ENCODE measurements at places on chromosomes 12 and 14.
A peak's percentile ranks its signal among the peaks of the same experiment; 100 is the strongest.

DNA sequence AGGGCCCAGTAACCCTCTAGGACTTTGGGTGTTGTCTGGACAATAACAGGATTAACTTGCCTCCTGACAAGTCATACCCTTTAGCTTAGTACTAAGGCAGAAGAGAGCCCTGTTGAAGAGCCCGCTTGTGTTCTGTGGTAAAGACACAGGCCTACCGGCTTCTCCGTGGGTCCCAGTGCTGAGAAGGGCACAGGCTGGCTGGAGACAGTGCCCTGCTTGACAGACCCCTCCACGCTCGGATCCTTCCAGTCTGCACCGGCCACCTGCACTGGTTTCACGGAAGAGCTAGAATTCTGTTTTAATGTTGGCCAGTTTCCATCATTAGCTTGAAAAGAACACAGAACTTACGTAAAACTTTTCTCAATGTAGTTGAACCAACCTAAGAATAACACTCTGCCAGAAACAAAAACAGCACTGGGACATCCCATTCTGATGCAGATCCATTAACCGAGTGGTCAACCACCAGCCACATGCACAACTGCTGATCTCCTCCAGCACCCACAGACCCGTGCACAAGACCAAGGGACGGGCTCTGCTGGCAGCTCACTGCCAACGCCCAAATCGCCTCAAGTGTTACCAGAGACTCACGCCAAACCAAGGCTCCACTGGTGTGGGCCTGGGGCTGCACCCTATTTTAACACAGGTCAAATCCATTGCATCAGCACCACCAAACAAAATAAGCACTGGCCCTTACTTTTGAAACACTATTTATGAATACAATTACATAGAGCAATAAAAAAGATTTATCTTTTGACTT is 27.1 kb downstream of the ZFYVE21 start:
- peak; percentile 83 for DNase-seq

GRCh38 chr12:28036940-28037339 is 64.4 kb upstream of the PTHLH start:
- no peak for DNase-seq

DNA sequence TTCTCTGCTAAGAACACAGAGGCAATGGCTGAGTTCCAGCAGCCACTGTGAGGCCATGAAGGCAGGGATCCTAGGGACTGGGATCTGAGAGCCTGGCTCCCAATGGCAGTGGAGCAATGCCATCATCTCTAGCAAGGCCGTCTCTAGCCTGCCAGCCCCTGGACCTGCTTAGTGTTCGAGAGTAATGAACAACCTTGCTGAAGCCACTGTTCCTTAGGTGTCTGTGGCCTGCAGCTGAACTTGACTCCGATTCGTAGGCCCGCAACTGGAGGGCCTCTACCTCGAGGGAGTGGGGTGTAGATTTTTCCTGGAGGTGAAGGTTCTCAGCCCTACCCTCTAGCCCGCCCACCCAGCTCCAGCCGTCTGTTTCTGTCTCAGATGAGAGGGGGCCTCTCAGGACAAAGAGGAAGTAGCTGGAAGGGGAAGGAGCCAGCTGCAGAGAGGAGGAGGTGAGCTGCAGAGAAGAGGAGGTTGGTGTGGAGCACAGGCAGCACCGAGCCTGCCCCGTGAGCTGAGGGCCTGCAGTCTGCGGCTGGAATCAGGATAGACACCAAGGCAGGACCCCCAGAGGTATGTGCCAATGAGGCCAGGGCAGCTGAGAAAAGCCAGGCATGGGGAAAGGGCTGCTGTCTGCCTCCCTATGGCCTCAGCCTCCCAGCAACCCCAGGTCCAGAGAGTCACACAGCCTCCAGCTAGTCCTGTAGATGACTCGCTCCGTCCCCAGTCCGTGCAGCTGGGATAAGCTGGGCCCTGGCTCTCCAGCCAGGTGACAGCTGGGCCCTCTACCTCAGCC is at the start of gene PLD4:
Gene PLD4, plus strand, starts transcription at position 459 of the 793 bp plus-strand sequence. CDS start 2,262 bp downstream, outside the sequence.
- DNase-seq = peak; percentile 67

GRCh38 chr12:7092229-7092985 is at the start of gene C1R:
C1R (minus strand) TSS chr12:7092445; CDS start chr12:7092388, 57 bp downstream.
- peak; percentile 90 for DNase-seq

- DNase-seq = no peak
These were observed 306.0 kb downstream of the NELL2 start for GRCh38 chr12:44570036-44570583.

DNA sequence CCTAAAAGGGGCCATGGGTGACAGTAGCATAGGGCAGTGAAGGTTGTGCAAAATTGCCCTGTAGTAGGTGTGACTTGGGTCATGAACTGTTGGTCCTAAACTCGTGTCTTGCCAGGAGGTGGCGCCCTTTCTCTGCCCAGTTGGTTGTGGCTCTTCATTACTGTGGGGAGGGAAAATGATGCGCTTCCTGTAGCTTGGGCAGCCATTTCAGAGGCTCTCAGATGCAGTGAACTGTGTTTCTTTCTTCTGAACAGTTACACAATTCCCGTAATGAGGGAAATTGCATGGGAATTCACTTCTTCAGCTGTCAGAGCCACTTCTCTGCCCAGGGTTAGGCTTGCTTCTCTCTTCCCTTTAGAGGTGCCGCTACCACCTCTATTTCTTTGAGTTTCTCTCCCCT is 148.1 kb upstream of the NRXN3 start:
- peak; percentile 33 for DNase-seq

DNA sequence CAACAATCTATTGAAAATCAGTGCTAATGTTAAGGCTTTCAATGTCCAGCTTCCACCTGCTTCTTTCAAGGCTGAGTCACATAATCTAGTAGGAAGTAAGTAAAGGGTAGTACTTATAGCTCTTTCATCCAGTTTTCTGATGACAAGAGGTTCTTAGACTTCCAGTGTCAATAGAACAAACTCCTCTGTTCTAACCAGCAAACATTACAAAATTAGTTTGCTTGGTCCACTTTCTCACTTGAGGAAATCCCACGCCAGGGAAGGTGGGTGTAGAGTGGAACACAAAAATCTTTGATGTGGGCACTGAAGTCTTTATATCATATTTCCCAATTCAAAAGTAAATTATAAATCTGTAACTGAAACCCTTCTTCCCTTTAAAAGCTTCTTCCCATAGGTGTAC is 2.6 kb downstream of the NPC2 start:
- no peak for DNase-seq

DNA sequence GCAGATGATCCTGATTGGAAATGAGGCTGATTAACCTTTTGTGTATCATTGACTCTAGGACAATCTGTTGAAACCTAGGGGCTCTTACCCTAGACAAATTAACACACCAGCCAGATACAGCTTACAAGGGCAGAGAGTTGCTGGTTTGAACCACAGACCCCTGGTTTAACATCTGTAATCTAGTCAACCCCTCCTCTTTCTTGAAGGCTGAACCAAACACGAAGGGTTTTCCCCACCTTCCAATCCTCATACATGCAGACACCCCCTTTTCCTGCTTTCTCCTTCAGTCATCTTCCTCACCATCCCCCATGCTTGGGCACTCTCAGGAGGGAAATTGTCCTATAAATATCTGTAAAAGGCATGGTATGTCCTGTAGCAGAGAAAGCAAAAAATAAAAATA is 126.0 kb upstream of the HIF1A start:
- no peak for DNase-seq

- no peak for DNase-seq
These were observed 35.4 kb downstream of the SGPP1 start for GRCh38 chr14:63692310-63693020.

DNA sequence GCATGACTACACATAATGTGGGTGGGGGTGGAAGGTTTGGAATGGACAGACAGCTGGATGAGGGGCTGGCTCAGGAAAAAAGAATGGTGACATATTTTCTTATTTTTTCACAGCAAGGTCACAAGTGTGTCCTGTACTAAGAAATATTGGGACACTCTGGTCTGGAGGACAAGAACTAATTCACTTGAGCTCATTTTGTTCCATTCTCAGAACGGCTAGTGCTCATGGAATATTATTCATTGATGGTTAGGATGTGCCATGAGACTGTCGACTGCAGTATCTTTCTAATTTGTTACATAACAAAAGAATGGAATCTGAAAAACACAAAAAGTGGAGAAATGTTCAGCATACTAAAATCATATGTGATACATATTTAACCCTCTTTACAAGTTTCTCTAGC is 149.5 kb downstream of the BMP4 start:
- DNase-seq = no peak

- no peak for DNase-seq
These were observed 320.2 kb upstream of the SFSWAP start for GRCh38 chr12:131390412-131391334.

GRCh38 chr12:98579347-98579746 is 14.1 kb upstream of the SLC25A3 start:
- no peak for DNase-seq

- no peak for DNase-seq
These were observed 98.3 kb upstream of the EVL start for GRCh38 chr14:99966912-99967311.

DNA sequence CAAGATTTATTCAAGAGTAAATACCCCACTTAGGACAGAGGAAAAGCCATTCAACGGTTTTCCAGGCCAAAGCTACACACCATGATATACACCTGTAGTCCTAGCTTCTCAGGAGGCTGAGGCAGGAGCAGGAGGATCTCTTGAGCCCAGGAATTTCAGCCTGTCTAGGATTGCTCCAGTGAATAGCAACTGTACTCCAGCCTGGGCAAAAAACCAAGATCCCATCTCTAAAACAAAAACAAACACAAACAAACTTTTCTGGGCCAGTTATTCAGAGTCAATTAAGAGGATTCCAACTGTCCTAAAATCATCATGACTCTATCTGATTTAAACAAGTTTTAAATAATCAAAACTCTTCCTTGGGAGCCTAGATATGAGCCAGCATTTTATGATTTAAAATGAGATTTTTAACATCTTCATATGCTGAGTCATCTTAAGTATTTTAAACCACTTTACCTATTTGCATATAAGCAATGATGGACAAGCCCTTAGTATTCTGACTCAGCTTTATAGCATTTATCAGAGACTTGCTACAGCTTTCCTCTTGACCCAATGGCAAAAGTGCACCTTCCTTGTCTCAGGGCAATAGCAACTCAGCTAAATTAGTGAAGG is 77.1 kb downstream of the KCNMB4 start:
- no peak for DNase-seq

DNA sequence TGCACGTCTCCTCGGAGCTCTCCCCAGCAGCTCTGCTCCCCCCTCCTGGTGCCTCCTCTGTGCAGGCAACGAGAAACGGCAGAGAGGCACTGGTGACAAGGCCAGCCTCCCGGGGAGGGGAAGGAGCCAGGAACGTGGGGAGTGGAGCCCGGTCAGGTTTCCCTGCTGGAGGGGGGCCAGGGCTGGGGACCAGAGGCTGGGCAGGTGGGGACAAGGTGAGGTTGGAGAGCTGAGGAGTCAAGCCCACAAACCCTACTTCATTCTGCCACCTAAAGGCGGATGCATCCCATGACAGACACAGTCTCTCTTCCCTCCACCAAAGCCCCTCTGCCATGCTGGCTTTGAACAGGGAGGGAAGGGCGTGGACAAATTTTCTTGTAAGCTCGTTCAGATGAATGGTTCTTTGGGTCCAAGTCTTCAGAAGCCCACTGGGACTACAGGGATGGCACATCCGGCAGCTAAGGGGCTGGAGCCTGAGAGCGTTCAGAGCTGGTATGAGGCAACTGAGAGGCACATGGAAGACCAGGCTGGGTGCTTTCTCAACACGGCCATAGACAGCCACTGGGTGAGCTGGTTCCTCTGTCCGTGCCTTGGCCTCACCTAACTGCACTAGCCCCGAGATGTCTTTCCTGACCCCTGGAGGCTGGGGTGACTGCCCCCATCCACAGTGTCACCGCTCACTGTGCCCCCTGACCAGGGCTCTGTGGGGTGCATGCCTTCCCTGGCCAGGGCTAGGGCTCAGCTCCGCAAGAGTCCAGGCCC is 105.9 kb downstream of the RBM19 start:
- no peak for DNase-seq

DNA sequence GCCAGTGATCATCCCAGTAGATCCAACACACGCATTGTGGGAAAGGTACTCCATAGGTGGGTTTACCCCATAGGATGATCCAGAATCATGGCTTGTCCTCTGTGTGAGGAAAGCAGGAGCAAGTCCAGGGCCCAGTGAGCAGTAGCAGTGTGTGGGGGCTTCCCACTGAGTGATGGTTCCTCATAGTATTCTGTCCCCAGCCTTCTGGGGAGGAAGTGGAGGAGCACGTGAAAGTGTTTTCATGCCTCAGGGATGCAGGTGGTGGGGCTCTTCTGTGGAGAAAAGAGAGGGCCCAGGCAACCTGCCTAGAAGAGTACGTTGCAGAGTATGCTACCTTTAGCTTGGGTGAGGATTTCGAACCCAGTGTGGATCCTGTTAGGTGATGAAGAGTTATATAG is 56.5 kb downstream of the SUSD6 start:
- no peak for DNase-seq

DNA sequence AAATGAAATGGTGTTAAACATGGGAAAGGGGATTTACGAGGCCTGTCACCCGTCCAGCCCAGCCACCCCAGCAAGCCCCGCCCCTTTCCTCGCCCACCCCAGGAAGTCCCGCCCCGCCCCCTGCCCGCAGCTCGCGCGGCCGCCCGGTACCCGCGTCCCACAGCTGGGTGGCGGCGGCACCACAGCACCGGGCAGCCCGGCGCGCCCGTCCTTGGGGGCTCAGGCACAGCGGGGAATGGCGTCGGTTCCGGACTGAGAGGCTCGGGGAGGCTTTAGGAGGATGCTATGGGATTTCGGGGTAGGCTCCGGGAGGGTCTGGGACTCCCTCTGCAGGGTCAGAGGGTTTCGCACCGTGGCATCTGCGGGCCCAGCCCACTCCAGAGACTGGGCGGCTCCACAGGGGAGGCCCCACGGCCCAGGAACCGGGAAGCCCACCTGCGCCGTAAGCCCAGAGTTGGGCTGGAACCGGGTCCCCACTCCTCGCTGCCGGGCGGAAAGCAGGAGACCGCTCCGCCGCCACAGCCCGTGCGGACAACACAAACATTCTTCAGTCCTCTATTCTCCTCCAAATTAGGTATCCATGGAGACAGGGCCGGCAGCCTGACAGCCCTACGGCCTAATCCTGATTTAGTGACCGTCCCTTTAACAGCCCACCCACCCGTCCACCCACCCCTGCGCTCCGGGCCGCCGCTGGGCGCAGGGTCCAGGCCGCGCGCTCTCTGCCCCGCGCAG is 1.4 kb downstream of the FIGNL2 start:
- peak; percentile 26 for DNase-seq

Data from myocyte (in vitro differentiated cells).